ENCODE measurements at places on chromosomes 12 and 14.

DNA sequence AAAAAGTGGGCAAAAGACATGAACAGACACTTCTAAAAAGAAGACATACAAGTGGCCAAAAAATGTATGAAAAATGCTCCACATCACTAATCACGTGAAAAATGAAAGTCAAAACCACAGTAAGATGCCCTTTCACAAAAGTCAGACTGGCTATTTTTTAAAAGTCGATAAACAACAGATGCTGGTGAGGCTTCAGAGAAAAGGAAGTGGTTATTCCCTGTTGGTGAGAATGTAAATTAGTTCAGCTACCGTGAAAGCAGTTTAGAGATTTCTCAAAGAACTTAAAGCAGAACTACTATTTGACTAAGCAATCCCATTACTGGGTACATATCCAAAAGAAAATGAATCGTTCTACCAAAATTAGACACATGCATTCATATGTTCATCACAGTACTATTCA is 237.0 kb downstream of the KIF21A start:
- DNase-seq: no peak

- DNase-seq: no peak
Observed at GRCh38 chr12:123468786-123469185, 10.8 kb downstream of the SNRNP35 start.

- no peak for DNase-seq
Observed at GRCh38 chr12:70005864-70006618, 181.0 kb downstream of the MYRFL start.

GRCh38 chr14:97543816-97544215 is 746.6 kb downstream of the VRK1 start:
- DNase-seq: no peak

- no peak for DNase-seq
Observed at GRCh38 chr12:83613586-83614110, 926.9 kb downstream of the TMTC2 start.

DNA sequence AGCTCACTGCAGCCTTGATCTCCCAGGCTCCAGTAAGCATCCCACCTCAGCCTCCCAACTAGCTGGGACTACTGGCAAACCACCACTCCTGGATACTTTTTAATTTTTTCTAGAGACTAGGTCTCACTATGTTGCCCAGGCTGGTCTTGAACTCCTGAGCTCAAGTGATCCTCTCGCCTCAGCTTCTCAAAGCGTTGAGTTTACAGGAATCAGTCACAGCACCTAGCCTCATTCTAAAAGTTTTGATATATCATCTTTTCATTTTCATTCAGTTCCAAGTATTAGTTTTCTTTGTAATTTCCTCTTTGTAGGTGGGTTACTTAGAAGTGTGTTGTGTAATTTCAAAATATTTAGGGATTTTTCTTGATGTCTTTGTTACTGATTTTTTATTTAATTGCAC is 9.6 kb downstream of the CBX5 start:
- DNase-seq: no peak

- no peak for DNase-seq
Observed at GRCh38 chr12:51997136-51997535, 9.6 kb upstream of the TAMALIN start.

DNA sequence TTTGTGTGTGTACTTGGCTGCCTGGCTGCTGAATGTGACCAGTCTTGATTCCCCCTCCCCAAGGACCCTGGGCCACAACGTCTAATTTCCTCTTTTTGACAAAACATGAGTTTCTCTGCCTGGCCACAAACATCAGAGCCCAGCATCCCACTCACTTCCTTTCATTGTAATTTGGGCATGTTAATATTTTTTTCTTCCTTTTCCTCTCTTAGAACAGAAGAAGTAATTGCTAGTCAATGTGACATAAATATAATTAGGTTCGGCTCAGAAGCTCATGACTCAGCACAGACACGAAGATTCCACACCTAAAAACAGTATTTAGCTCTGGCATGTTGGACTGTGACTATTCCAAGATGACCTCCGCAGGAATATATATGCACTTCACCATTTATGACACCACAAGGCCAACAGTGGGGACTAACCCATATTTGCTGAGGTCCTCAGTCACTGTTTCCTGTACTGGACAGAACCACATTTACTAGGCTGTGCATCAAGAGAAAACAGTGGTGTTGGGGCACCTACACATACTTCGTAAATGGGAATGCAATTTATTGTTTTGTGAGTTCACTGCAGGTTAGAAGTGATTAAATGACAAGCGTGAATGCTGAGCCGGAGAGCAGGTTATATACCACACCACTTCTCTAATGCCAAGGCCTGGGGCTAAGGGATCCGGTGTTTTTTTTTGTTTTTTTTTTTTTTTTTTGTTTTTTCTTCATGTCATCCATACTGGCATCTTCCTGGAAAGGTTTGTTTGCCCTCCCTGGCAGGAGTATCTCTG is 4.2 kb downstream of the GSG1 start:
- DNase-seq: no peak

DNA sequence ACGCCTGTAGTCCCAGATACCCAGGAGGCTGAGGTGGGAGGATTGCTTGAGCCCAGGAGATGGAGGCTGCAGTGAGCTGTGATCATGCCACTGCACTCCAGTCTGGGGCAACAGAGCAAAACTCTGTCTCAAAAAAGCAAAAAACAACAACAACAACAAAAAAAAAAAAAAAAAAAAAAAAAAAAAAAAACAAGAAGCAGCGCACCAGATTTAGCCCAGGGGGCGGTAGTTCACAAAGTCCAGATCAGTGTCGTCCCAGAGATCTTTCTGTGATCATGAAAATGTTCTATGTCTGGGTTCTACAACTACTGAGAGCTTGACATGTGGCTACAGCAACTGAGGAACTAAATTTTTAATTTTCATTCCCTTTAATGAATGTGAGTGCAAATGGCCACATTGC is 27.4 kb downstream of the OAS2 start:
- DNase-seq: no peak

GRCh38 chr12:74985293-74985985 is 224.2 kb downstream of the KCNC2 start:
- DNase-seq: no peak

- DNase-seq: no peak
Observed at GRCh38 chr12:15846887-15847286, 35.3 kb upstream of the STRAP start.

- DNase-seq: no peak
Observed at GRCh38 chr12:2154050-2154449, 101.3 kb downstream of the CACNA1C start.

- DNase-seq: no peak
Observed at GRCh38 chr12:40232602-40233001, 7.8 kb downstream of the LRRK2 start.

GRCh38 chr14:100552524-100553125 is 34.6 kb downstream of the BEGAIN start:
- no peak for DNase-seq

DNA sequence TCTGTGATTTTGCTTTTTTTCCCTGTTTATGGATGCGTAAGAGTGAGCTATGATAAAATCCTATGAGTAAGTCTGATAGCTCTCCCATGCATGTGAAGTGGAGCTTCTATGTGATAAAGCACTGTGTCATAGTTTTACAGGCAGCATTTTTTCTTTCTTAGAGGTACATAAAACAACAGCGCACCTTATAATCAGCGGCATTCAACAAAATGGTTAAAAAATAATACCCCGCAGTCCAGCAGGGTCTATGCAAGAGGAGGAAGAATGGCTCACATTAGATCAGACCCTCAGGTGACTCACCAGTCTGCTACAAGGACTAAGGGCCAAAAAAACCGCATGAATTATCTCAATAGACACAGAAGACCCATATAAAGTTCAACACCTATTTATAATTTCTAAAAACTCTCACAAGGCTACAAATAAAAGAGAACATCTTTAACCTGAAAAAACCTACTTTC is 33.0 kb upstream of the TMEM179 start:
- DNase-seq: no peak

- DNase-seq: no peak
Observed at GRCh38 chr12:52277486-52278245, 3.2 kb downstream of the KRT86 start.

- DNase-seq: no peak
Observed at GRCh38 chr14:95776798-95777534, 63.0 kb upstream of the TCL1A start.

DNA sequence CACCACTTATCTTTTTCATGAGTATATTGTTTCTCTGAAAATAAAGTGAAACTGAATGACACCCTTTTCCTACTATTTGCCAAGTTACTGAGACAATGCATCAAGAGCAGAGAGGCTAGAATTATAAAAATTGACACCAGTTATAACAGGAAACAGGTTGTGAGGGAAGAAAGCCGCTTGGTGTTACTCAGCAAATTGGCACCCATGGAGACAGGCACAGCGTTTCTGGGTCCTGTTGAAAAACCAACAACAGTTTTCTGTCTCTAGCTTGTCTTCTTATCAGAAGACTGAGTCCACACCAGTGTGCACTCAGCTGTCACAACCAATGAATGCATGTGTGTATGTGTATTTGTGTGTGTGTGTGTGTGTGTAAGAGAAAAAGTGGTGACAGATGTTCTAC is 267.7 kb downstream of the KCNH5 start:
- DNase-seq: no peak

GRCh38 chr14:60161196-60162107 is 3.7 kb downstream of the DHRS7 start:
- no peak for DNase-seq

DNA sequence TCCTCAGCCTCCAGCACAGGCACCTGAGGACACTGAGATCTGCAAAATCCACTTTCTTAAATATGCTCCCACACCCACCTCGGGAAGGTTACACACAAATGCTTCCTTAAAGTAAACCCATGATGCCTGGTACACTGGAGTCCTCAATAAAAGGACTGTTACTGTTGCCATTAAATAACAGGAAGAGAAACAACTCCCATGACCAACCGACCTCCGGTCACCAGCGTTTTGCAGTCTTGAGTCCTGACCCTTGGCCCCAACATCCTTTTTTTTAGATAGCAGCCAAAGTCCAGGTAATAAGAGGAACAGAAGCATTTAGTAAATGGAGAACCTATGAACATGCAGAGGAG is 42.4 kb downstream of the ITPK1 start:
- DNase-seq: no peak

DNA sequence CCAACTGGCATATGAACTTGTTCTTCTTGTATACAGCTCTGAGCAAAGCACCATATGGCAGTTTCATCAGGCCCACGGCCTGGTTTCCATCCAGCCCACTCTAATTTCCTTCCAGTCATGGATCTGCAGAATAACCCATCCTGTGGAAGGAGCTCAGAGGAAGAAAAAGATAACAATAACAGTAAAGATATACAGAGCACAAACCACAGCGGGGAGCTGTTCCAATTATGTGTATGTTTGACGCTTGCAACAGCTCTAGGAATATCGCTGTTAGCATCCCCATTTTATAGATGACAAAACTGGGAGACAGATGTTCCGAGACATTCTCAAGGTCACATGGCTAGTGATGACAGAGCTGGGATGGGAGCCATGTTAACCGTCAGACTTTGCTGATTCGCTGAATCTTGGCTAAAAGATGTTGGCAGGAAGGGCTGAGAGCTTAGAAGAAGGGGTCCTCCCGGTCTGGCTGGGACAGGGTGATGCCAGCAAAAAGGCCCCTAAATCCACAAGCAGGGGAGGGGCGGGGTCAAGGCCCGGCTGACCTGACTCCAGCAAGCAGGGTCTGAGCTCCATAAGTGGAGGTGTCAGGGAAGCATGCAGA is 34.4 kb upstream of the CIPC start:
- DNase-seq: no peak

- no peak for DNase-seq
Observed at GRCh38 chr14:65946494-65946893, 534.0 kb downstream of the FUT8 start.

GRCh38 chr14:49545716-49546115 is 40.5 kb downstream of the RPS29 start:
- DNase-seq: no peak

DNA sequence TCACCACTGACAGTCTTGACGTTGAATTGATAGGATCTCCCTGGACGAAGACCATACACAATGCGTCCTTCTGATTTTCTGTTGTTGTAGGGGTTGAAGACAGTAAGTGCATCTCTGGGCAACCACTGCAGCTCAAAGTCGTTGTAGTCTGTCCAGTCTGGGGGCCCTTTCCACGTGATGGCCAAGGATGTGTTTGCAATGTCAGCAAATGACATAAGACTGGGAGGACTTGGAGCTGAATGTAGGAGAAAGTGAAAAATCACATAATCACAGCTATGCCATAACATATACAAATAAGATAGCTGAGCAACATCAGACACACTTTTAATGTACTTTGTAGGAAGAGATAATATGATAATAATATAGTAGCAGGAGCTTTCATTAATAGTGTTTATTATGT is 77.8 kb downstream of the PTPRB start:
- no peak for DNase-seq

GRCh38 chr12:9114946-9115345 is 773 bp downstream of the A2M start:
- no peak for DNase-seq

DNA sequence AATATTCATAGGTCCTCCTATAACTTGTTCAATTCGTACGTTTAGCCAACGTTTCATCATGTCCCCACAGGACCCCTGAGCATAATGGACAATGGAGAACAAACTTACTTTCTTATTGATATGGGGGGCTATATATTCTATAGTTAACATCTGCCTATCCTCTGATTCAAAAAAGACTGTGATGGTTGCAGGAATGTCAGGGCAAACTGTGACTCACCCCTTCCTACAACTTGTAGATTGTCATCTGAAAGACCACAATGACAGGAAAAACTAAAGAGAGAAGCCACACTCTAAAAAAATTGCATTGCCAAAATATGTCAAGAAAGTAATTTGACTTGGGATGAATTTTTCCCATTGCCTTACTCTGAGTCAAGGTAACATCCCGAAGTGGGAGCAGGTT is 50.8 kb downstream of the CATSPERB start:
- DNase-seq: no peak

DNA sequence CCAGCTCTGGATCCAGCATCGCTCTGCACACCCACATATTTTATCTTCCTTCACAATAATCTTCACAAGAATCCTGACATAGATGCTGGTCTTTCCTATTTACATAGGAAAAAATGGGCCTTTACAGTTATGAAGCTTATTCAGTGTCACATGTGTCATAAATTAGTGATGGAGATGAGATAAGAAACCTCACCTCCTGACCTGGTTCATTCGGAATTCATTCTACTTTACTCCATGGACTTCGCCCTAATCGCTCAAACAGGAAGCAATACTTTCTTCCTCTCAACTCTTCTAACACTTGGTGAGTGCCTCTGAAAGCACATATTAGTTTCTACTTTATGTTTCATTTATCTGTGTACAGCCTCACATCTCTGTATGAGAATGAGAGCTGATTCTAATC is 12.0 kb upstream of the SINHCAF start:
- no peak for DNase-seq

DNA sequence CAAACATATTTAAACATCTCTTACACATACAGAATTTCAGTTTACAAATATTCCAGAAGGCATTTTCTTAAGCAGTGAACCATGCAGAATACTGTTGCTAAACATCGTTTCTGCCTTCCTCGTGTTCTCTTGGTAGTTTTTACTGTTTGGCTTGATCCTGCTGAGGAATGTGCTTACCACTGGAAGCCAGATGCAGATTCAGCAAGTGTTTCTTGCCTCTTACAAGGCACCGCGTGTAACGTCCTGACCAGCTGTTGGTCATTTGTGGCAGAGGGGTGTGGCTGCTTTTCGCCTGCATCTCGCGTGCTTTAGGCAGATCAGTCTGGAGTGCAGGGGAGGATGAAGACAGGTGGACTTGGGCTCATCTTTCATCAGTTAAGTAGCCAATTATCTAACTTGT is 12.4 kb downstream of the EIF2B1 start:
- DNase-seq: no peak

Data from glomerular endothelial cell (primary cell).